ENCODE measurements at places on chromosomes 7 and 10.

GRCh38 chr10:72334196-72334824 is 20.4 kb downstream of the DNAJB12 start:
- no peak for DNase-seq

GRCh38 chr7:28855538-28856217 is 102.5 kb downstream of the TRIL start:
- DNase-seq = no peak

DNA sequence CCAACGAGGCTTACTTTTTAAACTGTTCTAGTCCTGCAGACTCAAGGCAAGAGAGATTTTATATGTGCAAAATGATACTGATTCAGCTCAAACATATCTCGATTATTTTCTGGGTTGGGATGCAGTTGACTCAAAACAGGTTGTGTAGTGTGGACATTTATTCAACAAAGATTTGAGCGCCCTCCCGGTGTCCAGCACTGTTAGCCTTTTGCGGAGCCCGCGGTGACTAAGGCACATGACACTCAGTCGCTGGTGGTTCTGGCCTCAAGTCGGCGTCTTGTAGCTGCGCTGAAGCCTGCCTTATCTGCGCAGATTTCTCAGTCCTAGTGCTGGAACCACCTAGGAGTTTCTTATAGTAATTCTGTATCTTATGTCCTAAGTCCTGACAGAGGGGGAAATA is 938 bp upstream of the CADPS2 start:
- DNase-seq = peak; percentile 46

DNA sequence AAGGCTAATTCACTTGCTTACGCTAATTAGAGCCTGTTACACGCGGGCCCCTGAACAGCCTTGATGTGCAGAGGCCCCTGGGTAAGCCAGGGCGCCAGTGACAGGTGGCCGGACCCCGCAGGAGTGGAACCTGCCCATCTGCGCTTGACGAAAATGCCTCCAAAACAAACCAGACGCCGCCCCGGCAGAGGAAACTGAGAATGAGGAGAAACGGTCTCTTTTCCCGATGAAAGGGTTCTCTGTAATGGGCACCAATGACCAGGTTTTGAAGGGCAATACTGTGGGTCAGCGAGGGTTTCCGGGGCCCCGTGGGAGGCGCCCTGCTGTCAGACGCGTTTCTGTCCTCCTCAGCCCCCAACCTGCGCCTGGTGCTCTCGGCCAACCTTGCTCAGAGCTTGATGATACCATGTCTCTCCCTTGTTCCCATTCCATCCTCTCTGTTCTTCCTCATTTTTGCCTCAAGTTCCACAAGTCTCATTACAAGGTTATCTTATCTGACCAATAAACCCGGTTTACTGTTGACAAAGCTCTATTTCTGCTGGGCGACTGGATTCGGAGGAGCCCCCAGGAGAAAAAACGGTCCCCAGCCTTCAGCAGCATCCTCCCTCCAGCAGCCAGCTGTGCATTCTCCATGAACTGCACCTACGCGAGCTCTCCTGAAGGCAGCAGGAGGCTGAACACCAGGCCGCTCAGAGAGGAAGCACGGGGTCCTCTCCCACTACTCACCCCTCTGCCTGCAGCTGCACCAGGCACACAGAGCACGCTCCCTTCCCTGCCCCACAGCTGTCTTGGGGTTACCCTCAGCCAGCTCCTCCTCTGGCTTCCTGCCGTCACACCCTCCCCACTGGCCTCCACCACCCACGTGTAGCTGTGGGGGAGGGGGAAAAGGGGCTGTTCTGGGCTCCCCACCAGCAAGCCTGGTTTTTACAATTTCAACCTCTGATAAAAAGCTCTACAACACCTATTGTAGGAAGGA is 202.0 kb downstream of the MAD1L1 start:
- no peak for DNase-seq

DNA sequence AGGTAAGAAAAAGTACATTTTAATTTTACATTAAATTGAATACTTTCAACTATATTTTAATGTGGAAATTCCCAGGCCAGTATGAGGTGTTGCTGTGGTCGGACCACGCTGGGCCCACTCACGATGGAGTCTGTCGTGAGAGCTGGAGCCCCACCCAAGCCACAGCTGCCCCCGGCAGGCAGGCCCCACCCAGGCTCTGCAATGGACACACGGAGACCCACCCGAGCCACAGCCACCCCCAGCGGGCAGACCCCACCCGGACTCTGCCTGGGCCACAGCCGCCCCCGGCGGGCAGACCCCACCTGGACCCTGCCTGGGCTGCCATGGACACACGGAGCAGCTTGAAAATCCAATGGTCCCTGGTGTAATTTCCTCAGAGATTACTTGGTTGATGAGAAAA is 141.3 kb downstream of the PTPRN2 start:
- no peak for DNase-seq

DNA sequence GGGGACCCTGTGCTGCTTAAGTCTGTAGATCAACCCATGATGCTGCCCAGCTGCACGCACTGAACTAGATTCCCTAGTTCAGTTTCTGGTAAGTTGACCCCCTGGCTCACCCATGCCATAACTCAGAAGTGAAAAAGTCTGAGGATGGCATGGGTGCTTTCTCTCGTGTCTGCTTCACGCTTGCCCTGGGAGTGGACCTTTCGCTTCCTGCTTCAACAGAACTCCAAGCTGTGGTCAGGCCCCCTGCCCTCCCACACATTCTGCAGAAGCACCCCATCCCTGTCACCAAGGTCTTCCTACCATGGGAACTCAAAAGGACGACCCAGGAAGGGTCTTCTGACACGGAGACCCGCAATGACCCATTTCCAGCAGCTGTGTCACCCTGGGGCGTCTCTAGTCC is 39.9 kb downstream of the LRRC18 start:
- no peak for DNase-seq

DNA sequence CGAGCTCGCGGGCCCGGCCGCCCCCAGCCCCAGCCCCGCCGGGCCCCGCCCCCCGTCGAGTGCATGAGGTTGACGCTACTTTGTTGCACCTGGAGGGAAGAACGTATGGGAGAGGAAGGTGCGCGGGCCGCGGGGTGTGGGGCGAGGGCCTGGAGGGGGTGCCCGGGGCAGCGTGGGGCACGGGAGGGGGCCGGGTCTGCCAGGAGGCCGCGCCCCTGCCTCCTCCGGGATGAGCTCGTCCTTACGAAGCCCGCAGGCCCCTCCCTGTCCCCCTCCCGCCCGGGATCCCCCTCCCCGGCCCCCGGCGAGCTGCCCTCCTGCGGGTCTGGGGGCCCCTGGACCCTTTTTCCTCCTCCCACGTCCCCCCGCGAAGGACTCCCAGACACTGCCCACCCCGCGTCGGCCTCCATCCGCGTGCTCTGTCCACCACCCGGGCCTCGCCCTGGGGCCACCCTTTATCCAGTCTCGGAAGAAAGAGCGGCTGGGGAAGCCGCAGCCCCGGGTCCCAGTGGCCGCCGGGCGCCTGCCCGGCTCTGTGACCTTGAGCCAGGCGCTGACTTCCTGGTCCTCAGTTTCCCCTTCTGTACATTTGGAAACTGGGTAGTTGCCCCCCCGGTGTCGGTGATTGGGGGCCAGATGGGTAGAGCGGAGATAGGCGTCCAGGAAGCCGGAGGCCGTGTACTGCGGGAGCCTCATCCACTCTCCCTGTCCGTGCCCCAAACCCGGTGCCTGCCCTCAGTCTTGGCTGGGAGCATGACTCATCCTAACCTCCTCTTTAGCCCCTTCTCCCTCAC is 521 bp downstream of the LIMK1 start:
- DNase-seq = no peak

DNA sequence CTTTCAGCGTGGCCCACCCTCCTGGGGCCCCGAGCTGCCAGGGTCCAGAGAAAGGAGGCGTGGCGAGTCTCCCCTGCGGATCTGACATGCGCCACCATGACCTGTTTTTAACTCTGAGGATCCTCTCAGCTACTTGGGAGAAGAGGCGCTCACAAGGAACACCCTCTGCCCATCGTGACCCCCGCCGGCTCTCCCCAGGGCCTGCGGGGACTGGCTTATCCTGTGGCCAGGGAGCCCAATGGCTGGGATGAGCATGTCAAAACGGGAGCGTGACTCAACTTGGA is 93.7 kb downstream of the EBF3 start:
- no peak for DNase-seq

DNA sequence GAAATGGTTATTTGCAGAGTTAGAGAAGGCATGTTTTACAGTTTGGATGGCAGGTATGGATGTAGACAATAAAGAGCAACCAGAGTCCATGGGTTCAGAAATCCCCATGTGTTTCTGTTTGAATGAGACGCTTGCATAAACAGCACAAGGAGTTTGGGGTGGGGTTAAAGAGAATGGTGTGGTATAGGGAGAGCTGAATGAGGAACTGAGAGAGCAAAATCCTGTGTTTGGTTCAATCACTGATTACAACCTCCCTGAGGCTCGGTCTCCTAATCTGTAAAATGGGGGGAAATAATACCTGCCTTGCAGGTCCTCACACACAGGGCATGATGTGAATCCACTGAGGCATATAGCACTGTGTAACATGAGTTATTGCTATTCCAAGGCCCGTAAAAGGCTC is 23.7 kb downstream of the CAV1 start:
- no peak for DNase-seq

DNA sequence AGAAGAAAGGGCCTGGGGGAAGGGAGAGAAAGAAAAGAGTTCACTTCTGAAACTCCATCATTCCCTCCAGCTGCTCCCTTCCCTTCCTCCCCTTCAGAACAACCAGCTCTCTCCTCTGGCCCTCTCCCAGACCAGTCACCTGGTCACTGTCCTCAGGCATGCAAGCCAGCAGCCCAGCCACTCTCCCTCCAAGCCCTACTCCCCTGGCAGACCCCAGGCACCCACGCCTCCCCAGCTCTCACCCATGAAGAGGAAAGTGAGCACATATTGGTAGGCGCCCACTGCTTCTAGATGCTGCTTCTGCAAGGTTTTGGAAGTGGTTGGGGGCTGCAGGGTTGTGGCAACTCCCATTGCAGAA is 353 bp downstream of the MOGAT3 start:
- DNase-seq = no peak
